ENCODE measurements at places on chromosomes 16 and 17. TPM values are rescaled to one million over a fixed set of nuclear protein-coding genes. Genes with fewer than 3 reads are reported as not detected.
A peak's percentile ranks its signal among the peaks of the same experiment; 100 is the strongest.

- no peak for DNase-seq
Measured at GRCh38 chr17:70936724-70937123, 767.4 kb downstream of the KCNJ2 start.

- DNase-seq, result no peak
Measured at GRCh38 chr16:89455178-89455577, 35.2 kb downstream of the ANKRD11 start.

- no peak for DNase-seq
Measured at GRCh38 chr17:73594598-73594997, 49.6 kb downstream of the SDK2 start.

DNA sequence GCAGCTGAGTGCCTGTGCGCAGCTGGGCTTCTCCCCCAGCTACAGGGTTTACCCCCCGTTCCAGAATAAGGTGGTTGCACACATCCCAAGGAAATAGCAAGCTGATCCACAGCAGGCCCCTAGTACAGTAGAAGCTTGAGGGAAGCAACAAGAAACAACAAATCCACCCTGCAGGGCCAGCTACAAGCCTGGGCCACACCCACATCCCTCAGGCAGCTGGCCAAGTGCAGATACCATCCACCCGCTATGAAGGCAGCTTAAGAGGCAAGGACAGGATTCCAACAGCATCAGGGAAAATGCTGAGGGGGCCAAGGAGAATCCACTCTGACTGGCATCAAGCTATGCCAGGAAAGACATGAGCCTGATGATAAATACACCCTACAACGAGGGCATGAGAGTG, 66.9 kb upstream of the RCVRN start:
- peak; percentile 67 for DNase-seq

DNA sequence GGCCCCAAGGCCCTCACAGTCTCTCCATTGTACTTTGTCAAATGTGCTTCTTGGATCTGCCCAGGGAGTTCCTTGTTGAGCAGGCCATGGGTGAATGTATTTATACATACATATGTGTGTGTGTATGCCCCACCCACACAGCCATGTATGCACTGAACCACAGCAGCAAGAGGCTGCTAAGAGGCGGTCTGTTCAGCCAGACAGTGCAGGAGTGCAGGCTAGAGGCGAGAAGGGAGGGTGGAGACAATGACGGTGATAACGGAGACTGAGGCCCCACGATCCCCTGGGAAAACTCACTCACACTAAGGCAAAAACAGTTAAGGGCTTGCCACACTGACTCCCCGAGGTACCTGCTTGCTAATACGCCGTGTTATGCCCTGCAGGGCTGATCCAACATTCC, 151.0 kb upstream of the CDC42EP4 start:
- no peak for DNase-seq

GRCh38 chr16:79497606-79498350, 102.8 kb downstream of the MAF start:
- DNase-seq, result no peak

- DNase-seq, result no peak
Measured at GRCh38 chr16:15553313-15554088, 89.5 kb downstream of the MARF1 start.

GRCh38 chr16:22969567-22969966, 155.6 kb downstream of the HS3ST2 start:
- DNase-seq, result no peak

DNA sequence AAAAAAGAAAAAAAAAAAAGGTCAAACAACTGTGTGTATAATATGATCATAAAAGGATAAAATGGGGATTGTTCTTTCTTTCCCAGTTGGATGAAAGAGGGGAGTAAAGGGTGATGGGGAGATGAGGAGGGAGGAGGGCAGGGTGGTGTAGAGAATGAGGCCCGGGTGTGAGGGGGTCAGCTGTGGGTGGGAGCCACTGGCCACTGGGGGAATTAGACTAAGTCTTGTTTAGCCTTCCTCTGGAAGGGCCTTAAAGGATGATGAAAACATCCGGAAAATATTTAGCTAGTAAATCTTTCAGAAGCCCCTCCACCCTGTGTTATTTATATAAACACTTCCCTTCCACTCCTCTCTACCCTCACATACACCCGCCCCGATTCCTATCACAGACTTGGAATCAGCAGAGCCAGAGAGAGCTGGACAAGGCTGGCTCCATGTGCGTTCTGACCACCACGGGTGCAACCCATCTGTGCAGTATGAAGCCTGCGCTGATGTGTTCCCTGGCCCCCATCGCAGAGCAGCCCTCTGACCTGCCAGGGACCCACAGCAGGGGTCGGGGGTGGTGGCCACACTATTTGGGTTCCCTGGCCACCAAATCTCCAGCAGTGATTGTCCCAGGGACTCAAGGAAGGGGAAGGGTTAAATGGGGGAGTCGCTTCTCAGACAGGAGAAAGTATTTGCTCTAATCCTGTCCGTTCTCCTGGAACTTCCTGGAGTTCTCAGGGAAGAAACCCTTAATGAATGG, 72.7 kb downstream of the GAS7 start:
- no peak for DNase-seq

DNA sequence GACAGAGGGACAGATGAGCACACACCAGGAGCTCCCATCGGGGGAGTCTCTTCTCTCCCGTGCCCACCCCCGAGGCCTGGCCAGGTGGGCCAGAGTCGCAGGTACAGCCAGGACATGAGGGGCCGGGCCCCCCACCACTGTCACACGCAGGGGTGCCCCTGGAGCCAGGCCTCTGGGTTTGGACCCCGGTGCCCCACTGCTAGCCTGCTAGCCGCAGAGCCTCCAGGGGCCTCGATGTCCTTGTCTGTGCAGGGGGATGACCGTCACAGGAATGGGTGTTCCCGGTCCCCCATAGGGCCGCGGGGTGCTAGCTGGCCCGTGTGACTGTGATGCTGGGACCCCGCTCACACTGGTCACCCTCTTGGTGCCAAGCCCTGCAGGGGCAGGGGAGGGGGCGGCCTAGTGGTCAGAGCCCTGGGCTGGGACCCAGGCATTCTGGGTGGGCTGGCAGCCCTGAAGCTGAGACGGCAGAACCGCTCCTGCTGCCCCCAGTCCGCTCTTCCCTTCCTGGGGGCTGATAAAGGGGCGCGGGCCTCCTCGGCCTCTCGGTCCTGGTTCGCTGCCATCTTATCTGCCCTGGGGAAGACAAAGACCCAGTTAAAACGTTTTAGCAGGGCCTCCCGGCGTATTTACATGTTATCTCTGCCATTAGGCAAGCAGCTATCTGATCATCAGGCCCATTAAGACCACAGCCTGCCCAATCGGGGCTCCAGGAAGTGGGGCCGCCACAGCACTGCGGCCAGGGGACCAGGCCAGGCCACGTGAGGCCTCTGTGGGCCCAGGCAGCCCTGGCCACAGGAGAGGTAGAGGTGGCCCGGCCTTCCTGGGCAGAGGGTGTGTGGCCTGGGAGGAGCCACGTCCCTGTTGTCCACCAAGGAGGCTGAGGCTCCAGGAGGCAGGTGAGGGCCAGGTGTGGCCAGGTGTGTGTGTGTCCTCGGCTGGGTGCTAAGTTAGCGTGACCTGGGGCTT, 57.2 kb upstream of the ZC3H18 start:
- no peak for DNase-seq

DNA sequence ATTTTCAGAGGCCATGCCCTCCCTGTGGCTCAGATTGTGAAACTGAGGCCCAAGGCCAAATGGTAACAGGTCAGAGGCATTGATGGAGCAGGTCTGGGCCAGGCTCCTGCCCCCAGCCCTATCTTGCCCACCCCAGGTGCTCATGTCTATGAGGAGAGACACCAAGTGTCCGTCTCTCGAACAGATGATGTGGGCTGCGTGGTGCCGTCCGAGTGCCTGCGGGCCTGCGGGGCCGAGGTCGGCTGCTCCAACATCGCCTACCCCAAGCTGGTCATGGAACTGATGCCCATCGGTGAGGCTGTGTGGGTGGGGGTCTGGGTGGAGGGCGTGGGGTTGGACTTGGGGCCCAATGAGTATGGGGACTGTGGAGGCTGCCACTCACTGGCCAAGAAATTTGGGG, 8.7 kb upstream of the FAM83G start:
- DNase-seq, result no peak

GRCh38 chr16:29974291-29975133, 844 bp downstream of the TAOK2 start:
- DNase-seq, result no peak

GRCh38 chr16:22008215-22009059, 526 bp downstream of the MOSMO start:
- peak; percentile 15 for DNase-seq

- no peak for DNase-seq
Measured at GRCh38 chr16:85989376-85989775, 90.4 kb downstream of the IRF8 start.

DNA sequence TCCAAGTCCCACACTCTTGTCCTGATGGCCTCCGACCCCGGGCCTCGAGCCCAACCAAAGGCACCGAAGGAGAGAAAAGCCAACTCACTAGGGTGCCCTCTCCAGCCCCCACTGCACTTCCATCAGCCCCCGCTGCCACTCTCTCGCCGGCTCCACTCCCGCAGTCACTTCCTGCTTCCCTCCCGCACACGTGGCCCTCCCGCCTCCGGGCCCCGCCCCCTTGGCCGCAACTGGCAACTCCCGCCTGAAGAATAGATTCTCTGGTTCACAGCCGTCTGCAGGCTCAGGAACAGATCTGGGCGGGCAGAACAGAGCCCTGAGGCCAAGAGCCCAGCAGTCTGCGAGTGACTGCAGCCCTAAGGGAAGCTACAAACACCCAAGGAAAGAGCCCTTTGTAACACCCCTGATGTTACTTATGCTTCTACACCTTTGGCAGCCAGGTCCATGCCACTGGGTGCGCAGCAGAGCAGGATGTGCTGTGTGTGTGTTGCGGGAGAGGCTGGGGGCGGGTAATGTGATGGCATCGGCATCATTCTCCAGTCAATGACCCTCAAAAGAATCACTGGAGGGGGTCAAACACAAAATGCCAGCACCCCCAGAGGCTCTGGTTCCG, at the start of gene SLC39A11:
Gene SLC39A11, minus strand, starts transcription at position 166 of the 613 bp plus-strand sequence. CDS start 3,924 bp downstream, outside the sequence.
- DNase-seq, result peak; percentile 98

DNA sequence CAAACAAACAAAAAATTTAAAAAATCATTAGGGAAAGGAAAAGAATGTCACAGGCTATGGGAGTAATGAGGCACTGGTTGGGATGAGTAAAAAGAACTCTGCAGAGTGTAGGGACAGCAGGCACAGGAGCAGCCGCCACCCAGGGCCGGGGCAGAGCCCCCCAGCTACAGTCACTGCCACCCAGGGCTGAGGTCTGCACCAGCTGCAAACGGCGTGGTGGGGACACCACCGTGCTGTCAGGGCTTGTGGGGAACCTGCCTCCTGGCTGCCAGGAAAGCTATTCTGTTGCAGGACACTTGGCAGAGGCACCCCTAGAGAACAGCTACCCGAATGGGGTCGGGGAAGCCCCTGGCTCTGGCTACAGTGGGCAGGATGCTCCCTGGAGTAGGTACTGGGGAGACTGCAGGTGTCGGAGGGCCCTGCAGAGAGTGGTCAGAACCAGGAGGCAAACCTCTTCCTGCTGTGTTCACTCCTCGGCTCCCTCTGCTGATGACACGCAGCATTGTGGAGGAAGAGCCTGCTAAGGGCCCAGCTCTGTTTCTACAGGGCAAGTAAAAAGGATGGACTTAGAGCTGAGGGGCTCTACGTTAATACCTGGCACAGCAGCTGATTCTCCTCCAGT, 32.3 kb upstream of the CAPN15 start:
- peak; percentile 34 for DNase-seq

DNA sequence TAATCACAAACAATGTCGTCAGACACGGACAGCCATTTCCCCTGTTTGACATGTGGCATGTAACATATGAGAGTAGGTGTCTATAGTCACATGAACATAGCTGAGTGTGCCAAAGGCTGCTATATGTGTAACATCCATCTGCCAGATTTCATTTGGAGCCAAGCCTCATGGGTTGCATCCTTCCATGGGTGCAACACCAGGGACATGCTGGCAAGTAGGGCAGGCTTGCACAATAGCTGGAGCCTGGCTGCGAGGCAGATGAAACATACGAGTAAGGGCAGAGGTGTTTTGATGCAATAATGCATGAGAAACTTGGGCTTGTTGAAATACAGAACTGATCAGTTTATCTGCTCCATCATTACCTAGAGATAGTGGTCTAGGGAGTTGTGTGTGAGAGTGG, 9.0 kb upstream of the ZNF689 start:
- no peak for DNase-seq

GRCh38 chr16:48157794-48158193, 2.0 kb upstream of the ABCC12 start:
- no peak for DNase-seq

GRCh38 chr17:5706577-5707210, 122.4 kb upstream of the NLRP1 start:
- DNase-seq, result peak; percentile 68

- DNase-seq, result peak; percentile 27
Measured at GRCh38 chr16:89918453-89919347, at the start of gene MC1R. Gene MC1R (plus strand): TSS chr16:89918862. CDS start chr16:89919259, 397 bp downstream.

DNA sequence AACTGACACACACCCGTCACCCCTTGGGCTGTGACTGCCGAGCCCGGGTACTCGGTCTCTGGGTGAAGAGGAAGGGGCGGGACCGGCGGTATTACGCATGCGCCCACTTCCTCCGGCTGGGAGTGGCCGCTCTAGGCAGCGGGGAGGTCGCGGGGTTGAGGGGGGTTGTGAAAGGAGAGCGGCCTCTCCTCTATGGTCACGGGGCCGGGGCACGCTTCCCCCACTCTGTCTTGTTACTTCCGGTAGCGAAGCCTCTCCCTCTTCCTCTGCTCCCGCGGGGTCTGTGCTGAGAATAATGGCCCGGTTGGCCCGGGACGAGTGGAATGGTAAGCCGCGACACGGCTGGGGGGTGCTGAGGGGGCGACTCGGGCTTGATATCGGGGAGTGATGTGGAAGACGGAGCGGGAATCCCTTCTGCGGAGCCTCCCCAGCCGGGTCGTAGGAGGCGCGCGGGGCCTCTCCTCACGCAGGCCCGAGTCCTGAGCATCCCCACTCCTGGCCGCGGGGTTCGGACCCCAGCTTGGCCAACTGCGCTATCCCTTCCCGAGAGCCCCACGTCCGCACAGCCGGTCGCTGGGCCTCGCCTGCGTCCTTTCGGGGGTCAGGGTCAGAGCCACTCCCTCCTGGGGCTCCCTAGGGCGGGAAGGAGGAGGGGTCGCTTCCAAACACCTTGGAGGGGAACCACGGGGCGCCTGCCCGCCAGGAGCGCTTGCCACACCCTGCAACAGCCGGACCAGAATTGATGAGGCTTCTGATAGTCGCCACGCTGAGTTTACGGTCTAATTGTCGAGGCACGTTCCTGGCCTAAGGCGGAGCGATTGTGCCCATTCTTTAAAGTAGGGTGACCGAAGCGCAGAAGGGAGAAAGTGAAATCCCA, at the start of gene BFAR:
Gene BFAR, plus strand, starts transcription at position 259 of the 877 bp plus-strand sequence. CDS start 11,396 bp downstream, outside the sequence.
- DNase-seq, result peak; percentile 99

Gene PRCD
- not detected for total RNA-seq

Gene WFDC1
- 0.30 TPM for total RNA-seq

Gene EPX
- not detected for total RNA-seq

Gene SLFN13
- total RNA-seq, result 0.86 TPM

Gene KRTAP9-2
- total RNA-seq, result not detected

Gene IGF2BP1
- 15.2 TPM for total RNA-seq

Gene TIMP2
- 53.1 TPM for total RNA-seq

Gene ZNF500
- 7.5 TPM for total RNA-seq

Gene EFCAB13
- total RNA-seq, result 0.74 TPM

Gene FOXN1
- not detected for total RNA-seq

Gene FBXW10B
- 4.2 TPM for total RNA-seq

Gene TBC1D3I
- total RNA-seq, result not detected

Gene NHLRC4
- 0.17 TPM for total RNA-seq

All from Daoy (cell line).